AG10803 (cell line): ENCODE measurements at places on chromosomes 1 and 21.

GRCh38 chr1:53016705-53017104, 45.3 kb upstream of the PODN start:
- DNase-seq: peak; percentile 29

GRCh38 chr1:24640288-24640687, 2.8 kb upstream of the SRRM1 start:
- no peak for DNase-seq

GRCh38 chr1:101178688-101179491, 57.9 kb upstream of the S1PR1 start:
- DNase-seq: no peak

- DNase-seq: peak; percentile 76
These were observed 13.5 kb upstream of the CACNA1E start for GRCh38 chr1:181469829-181470228.

DNA sequence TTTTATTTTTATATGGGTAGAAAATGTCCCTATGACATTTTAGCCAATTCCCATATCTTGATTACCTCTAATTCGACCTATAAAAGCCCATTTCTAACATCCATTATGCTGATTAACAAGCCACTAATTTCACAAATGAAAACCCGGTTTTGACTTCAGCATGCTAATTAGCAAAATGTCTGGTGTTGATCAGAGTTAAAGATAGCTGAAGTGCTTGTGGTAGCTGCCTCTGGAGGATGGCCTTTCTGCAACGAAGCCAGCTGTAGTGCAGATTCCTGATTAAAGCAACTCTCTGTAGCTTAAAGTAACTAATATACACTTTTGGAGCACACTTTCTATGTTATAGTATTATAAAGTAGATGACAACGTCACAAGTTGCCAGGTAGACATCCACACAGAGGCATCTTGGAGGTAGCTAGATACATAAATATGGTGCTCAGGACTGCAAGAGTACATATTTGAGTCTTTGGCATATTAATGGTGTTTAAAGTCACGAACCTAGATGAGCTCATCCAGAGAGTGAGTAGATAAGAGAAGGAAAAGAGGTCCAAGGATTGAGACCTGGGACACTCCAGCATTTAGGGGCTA, 239.5 kb downstream of the BRINP2 start:
- DNase-seq: no peak

DNA sequence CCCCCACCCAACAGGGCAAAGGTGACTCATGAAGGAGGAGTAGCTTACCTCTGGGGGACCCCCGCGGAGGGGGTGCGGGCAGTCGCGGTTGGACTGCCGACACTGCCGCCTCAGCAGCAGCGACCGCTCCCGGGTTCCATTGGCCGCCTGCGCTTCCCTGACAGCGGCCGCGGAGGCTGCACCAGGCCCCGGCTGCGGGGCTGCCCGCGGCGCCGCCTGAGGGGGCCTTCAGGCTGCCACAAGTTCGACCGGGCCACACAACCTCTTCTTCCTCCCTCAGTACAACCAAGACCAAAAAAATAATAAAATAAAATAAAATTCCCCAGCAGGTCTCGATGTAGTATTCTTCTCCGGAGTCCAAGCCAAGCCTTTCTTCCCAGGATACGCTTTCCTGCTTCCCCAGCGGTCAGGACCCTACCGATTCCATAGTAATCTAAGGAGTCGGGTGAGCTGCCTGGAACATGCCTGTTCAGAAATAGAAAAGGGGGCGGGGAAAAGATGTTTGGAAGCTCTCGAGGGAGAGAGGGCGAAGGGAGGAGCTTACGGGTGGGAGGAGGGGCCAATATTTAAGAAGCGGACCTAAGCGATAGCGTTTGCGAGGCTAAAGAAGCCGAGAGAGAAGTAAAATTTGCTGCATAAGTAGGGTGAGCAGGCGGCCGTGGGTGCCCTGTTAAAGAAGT, at the start of gene PI4KB:
Gene PI4KB (minus strand): TSS at position 194 of the 680 bp plus-strand sequence. CDS start 10,935 bp downstream, outside the sequence.
- DNase-seq: peak; percentile 98

GRCh38 chr1:51230501-51231078, 5.5 kb upstream of the RNF11 start:
- DNase-seq: no peak

GRCh38 chr1:230002164-230002803, 64.8 kb upstream of the GALNT2 start:
- no peak for DNase-seq

DNA sequence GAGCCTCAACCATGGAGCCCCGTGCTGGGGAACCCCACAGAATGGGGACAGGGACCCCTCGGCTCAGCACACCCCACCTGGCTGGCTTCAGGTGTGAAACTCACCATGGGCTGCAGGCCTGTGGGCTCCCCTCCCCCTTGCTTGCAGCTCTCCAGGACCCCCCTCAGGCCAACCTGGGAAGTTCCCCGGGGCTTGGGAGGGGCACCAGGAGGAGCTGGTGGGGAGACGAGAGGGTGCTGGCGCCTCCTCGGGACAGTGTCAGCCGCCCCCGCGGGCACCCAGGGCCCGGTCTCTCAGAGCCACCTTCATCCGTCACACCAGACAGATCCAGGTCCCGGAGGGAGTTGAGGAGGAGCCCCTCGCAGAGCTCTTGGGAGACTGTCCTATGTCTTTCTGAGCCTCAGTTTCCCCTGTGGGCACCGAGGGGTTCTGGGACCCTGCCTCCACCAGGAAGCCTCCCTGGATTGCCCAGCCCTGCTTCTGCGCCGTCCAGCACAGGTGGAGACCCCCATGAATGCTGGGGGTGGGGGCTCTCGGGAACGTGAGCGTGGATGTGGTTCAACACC, 657 bp upstream of the TNFRSF18 start:
- DNase-seq: no peak
